ENCODE measurements at places on chromosomes 5 and 9.
A peak's percentile ranks its signal among the peaks of the same experiment; 100 is the strongest.

DNA sequence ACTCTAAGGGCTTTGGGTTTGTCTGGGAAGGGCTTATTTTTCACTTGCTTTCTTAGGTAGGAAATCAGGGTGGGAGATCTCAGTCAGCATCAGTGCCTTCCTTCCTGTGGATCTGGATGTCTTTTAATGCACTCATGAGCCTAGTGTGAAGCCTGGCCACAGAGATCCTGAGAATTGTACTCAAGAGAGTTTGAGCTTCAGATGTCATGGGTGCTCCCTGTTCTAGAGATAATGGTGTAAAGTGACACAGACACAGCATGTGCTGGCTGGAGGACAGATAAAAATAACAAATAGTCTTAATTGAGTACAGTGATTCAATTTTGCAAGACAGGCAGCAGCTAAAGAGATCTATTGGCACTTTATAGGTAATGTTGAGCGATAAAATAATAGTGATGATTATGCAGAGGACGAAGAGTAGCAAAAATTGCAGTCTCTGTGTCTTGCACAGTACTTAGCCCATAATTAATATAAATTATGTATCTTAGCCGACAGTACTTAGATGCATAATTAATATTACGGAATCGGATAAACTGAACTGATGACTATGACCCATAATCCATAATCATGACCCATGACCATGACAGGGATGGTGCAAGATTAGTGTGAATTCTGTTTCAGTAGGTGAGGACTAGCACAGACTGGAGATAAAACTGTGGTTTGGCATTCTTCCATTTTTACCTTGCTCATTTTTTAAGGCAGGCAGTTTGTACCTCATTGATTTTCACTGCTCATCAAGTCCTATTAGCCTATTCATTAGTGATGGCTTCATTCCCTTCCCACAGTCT lies 408.7 kb upstream of the PIK3R1 start:
- DNase-seq, result no peak

- no peak for DNase-seq
These were observed 211.9 kb downstream of the NXNL2 start for GRCh38 chr9:88746743-88747398.

DNA sequence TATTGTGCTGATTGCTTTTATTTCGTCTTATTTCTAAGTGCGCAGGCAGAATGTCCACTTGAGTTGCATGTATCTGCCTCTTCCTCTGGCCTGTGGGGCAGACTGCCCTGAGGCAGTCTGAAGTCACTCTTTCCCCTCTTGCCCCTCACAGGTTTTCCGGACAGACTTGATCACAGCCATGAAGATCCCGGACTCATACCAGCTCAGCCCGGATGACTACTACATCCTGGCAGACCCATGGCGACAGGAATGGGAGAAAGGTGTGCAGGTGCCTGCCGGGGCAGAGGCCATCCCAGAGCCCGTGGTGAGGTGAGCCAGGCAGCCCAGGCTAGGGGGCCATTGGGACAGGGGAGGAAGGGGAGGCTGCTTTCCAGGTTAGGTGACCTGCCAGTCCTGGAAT lies 26.4 kb downstream of the JADE2 start:
- DNase-seq, result no peak

GRCh38 chr9:35618325-35618727 lies at the start of gene CD72:
CD72 (minus strand) TSS chr9:35618413; CDS start chr9:35618303, 110 bp downstream.
- no peak for DNase-seq

- DNase-seq, result peak; percentile 52
These were observed 23.2 kb downstream of the MAP3K1 start for GRCh38 chr5:56838409-56839039.

GRCh38 chr5:74918232-74918669 lies 52.1 kb upstream of the FAM169A start:
- no peak for DNase-seq

- peak; percentile 80 for DNase-seq
These were observed 47.8 kb downstream of the NR3C1 start for GRCh38 chr5:143355710-143356109.

GRCh38 chr9:136742591-136743391 lies at the start of gene LCN10:
LCN10 (minus strand) TSS chr9:136742940; CDS start chr9:136742903, 37 bp downstream.
- no peak for DNase-seq

DNA sequence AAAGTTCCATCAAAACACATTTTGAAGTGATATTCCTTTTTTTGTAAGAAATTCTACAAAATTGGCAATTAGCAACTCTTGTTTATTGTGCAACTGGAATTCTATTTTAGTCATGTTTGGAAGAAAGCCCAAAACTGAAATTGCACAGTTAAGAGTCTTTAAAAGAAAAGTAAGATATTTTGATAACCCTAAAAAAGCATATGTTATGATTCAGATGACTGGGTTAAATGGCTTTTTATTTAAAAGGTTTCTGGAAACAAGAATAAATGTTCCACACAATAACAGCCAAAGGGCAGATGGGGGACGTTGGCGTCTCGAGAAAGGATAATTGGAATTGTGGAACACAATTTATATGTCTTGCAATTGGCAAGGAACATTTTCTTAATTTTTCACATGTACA lies 275.2 kb downstream of the CDH9 start:
- DNase-seq, result no peak

DNA sequence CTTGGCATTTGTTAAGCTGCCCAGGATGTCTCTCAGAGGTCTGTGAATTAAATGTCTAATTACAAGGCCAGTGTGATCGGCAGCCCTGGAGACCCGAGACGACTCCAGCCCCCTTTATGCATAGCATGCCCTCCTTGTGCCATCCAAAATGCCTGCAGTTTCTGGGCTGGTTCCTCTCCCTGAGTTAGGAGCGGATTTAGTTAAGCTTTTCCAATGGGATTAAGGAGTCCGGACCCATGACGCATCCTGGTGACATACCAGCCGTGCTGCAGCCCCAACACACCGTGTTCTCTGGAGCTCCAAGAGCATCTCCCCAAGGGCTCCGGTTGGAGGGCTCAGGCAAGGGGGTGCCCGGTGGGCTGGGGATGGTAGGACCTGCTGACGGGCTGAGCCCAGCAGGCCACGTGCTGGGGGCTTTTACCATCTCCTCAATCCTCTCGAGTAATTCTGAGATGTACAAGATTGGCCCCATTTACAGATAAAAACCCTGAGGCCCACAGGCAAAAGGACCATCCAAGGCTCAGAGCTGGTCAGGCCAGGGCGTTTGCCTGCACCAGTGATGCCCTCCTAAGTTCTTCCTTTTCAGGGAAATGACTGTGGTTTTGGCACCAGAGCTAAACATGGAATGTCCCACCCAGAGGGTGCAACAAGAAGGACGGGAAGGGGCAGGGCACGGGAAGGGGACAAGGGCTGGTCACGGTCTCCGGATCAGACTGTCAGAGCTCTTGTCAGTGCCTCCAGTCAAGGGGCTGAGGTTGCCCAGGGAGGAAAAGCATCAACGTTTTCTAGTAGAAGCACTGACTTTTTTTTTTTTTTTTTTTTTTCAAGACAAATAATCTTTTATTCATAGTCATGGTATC lies 82.6 kb upstream of the PHYKPL start:
- DNase-seq, result no peak

DNA sequence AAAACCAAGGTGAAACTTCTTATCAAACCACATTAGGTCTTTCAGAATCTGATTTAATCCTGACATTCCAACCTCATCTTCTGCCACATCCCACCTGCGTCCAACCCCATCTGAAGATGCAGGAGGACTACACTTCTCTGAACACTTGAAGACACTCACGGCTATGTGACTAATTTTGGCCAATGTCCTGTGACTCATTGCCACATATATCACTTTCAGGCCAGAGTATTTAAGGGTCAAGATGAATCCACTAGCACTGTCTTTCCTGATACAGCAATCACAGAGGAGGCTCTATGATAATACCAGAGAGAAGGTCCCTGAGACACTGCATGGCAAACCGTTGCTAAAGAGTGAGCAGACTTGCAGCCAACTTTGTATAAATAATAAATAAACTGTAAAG lies 323.4 kb downstream of the NR2F1-AS1 start:
- DNase-seq, result peak; percentile 37

DNA sequence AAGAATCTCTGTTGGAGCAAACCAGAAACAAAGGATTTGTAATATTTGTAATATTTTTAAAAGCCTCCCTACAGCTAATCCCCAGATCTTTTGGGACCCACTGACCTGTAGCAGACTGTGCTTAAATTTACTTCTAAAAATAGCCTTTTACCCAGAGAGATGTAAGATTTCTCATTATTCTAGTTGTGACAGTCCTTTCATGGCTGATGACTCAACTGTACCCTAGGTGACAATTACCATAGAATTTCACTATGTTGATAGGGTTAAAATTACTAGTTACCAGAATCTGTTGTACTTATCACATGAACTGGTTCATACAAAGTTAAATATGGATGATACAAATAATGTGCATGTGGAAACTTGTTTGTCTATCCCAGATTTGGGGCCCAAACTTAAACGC lies 543.9 kb upstream of the SEMA6A start:
- no peak for DNase-seq

DNA sequence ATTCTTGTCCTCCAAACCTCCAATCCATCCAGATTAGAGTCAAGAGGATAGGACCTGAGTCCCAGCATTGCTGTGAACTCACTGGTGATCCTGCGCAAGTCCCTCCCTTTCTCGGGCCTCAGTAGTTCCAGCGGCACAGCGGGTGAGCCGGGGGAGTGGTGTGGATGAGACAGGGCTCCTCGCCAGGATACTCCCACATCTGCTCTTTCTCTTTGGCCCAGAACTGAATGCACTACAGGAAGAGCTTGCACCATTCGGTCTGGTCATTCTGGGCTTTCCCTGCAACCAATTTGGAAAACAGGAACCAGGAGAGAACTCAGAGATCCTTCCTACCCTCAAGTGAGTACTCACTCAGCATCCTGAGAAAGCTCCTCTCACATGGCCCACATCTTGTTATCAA lies 6.3 kb downstream of the GPX3 start:
- DNase-seq, result no peak

GRCh38 chr5:158884827-158885518 lies 214.7 kb downstream of the EBF1 start:
- no peak for DNase-seq

DNA sequence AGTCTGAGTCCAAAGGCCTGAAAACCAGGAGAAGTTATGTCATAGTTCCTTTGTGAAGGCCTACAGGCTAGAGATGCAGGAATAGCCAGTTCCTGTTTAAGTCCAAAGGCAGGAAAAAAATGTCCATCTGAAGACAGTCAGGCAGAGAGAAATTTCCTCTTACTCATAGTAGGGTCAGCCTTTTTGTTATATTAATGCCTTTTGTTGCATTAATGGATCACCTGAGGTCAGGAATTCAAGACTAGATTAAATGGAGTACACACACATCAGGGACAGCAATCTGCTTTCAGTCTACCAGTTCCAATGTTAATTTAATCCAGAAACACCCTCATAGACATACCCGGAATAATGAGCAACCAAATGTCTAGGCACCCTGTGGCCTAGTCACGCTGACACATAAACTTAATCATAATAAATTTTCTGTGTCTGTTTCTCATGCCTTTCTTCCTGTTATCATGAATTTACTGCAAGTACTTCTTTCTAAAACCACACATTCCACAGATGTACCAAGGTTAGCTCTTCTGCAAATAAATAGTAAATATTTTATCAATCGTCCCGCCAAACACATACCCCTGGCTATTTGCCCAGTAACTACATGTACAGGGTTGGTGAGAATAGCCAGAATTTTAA lies 703.9 kb downstream of the EFNA5 start:
- DNase-seq, result no peak

DNA sequence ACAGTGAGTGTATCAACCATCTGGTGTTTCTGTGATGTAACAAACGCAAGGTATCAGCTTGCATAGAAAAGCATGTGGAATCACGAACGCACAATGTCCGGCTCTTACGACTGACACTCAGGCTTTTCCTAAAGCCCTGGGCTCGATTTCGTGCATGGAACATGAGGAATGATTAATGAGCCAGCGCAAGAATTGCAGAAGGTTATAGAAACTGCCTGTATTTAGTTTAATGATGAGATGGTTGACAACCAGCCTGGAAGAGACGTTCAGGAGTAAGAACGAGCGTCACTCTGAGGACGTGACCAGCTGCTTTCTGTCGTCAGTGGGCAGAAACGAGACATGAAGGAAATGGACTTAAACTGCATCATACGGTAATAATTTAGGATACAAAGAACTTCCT lies 497.6 kb downstream of the IRX1 start:
- no peak for DNase-seq

DNA sequence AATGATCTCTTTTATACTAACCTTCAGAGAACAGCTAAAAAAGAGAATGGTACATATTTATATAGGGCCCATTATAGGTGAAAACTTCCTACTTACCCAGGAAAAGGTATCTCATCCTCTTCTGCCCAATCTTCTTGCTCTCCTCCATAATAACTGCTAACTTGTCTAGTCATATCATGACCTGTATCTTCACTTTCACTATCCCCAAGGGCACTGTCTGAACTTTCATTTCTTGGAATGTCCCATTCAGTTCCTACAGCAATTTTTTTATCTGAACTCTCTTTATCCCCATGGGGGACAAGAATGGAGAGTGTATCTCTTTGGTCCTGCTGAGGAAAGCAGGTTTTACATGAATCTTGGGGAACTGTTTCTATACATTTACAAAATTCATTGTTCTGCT lies 36.4 kb upstream of the RAPGEF6 start:
- DNase-seq, result no peak

DNA sequence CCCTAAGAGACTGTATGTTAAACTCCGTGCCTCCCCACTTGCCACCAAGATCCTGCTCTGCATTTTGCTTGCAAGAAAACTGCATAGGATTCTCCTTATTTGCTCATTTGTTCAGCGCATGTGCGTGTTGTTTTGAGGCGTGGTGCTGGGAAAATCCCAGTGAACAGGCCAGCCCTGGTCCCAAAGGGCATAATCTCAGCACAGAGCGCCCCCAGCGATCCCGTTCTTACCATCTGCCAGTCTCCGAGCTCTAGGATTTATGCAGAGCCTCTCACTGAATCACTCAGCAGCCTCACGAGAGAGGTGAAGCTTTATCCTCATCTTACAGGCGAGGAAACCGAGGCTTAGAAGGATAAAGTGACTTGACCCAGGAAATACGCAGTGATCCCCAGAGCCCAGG lies 11.5 kb downstream of the PRRX2 start:
- peak; percentile 62 for DNase-seq

- DNase-seq, result no peak
These were observed 13.1 kb upstream of the ARL15 start for GRCh38 chr5:54323495-54323894.

- DNase-seq, result no peak
These were observed 249.2 kb downstream of the NR2F1-AS1 start for GRCh38 chr5:93331863-93332262.
